Smooth muscle cell of the umbilical artery (primary cell): ENCODE measurements at places on chromosomes 6 and 20. TPM values are rescaled to one million over a fixed set of nuclear protein-coding genes. Genes with fewer than 3 reads are reported as not detected.

Gene IL17A
- total RNA-seq, result not detected in 2 replicates

Gene BTN1A1
- total RNA-seq, result not detected in 2 replicates

Gene SPATS1
- not detected in 2 replicates for total RNA-seq

Gene COL12A1
- total RNA-seq, result 534 and 2,476 TPM in 2 replicates
